Ovary (tissue), 10 donors: ENCODE measurements at places on chromosomes 7 and 10. TPM values are rescaled to one million over a fixed set of nuclear protein-coding genes. Genes with fewer than 3 reads are reported as not detected.

- no peaks in the 10 kb centered on the region for H3K27me3 ChIP-seq
- no peak overlapping the region for H3K4me3 ChIP-seq
- H3K36me3 ChIP-seq, result no peaks in the 10 kb centered on the region
- H3K27ac ChIP-seq, result no peak overlapping the region
- no peaks in the 10 kb centered on the region for H3K4me1 ChIP-seq
Observed at GRCh38 chr10:91662993-91663392, 30.1 kb upstream of the PPP1R3C start.

GRCh38 chr7:151993977-151994676 is 31.3 kb upstream of the GALNT11 start:
- no peak overlapping the region for H3K27ac ChIP-seq
- no peak for DNase-seq
- no peaks in the 10 kb centered on the region for H3K4me1 ChIP-seq
- no peaks in the 10 kb centered on the region for H3K36me3 ChIP-seq

GRCh38 chr7:12553416-12553815 is 17.1 kb upstream of the SCIN start:
- H3K27me3 ChIP-seq, result no peaks in the 10 kb centered on the region
- DNase-seq, result no peak
- H3K4me1 ChIP-seq, result no peaks in the 10 kb centered on the region
- H3K27ac ChIP-seq, result no peak overlapping the region
- H3K36me3 ChIP-seq, result no peaks in the 10 kb centered on the region

- H3K27me3 ChIP-seq, result no peaks in the 10 kb centered on the region
- H3K4me1 ChIP-seq, result peaks cover 6% of the 10 kb centered on the region
- H3K36me3 ChIP-seq, result no peaks in the 10 kb centered on the region
Observed at GRCh38 chr10:104340641-104341040, 2.4 kb upstream of the ITPRIP start.

DNA sequence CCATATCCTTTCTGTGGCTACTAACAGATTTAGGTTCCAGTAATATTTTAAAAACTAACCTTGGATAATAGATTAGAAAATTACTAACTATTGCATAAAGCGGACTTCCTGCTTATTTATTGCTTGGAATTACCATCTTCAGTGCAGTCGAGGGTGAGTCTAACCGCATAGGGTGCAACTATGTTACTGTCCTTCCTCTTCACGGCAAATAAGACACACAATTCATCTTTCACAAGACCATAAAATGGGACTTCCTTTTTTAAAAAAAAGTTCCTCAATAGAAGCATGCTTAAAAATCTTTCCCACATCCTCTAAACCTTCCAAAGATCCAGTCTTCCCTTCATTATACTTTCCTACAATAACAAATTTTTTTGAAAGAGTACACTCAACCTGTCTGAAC is 2.1 kb downstream of the SLC25A40 start:
- H3K36me3 ChIP-seq, result no peaks in the 10 kb centered on the region
- H3K4me3 ChIP-seq, result no peak overlapping the region
- no peaks in the 10 kb centered on the region for H3K4me1 ChIP-seq
- H3K27me3 ChIP-seq, result no peaks in the 10 kb centered on the region
- no peak overlapping the region for H3K27ac ChIP-seq
- DNase-seq, result no peak

The COL1A2 gene
- total RNA-seq, result 133 TPM

- H3K27me3 ChIP-seq, result no peaks in the 10 kb centered on the region
- H3K4me3 ChIP-seq, result no peak overlapping the region
- H3K27ac ChIP-seq, result no peak overlapping the region
- H3K36me3 ChIP-seq, result no peaks in the 10 kb centered on the region
- no peak for DNase-seq
Observed at GRCh38 chr7:155669717-155670505, 25.4 kb downstream of the RBM33 start.

GRCh38 chr10:29862923-29863614 is 196.3 kb downstream of the JCAD start:
- H3K27me3 ChIP-seq, result no peaks in the 10 kb centered on the region
- H3K27ac ChIP-seq, result no peak overlapping the region
- H3K4me3 ChIP-seq, result no peak overlapping the region
- DNase-seq, result no peak
- no peaks in the 10 kb centered on the region for H3K4me1 ChIP-seq
- H3K36me3 ChIP-seq, result no peaks in the 10 kb centered on the region

GRCh38 chr10:42941295-42941644 is 135.6 kb upstream of the RET start:
- no peaks in the 10 kb centered on the region for H3K27me3 ChIP-seq
- no peak for DNase-seq
- H3K4me3 ChIP-seq, result no peak overlapping the region

GRCh38 chr10:70775679-70776454 is 9.3 kb downstream of the TBATA start:
- H3K27me3 ChIP-seq, result no peaks in the 10 kb centered on the region
- no peaks in the 10 kb centered on the region for H3K36me3 ChIP-seq
- no peak for DNase-seq

DNA sequence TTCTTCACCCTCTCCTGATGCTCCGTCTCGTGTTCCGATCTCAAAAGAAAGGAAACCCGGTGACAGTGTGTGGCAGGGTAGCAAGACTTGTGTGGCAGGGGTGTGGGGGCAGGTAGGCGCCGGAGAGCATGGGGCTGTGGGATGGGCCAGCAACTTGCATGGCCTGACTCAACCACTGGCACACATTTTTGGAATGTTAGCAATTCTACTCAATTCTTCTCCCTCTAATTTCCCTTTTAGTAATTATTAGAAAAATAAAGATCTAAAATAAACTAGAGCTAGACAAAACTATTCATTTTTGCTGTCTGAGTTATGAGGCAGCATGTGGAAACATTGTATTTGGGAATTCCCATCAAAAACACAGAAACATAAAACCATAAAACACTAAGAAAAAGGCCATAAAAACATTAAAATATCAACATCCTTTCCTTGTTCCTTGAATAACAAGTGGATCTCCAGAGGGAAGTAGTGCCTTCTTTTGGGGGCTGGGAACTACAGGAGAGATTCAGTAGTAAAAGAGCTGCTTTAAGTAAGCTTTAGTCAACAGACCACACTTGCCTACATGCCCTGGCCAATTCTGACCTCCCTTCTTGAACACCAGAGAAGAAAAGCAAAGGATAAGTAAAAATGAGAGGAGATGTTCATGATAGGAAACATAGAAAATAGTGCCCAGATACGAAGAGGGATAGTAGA is 21.8 kb downstream of the SEMA3C start:
- H3K4me3 ChIP-seq, result no peak overlapping the region
- H3K36me3 ChIP-seq, result no peaks in the 10 kb centered on the region
- H3K27me3 ChIP-seq, result no peaks in the 10 kb centered on the region
- H3K27ac ChIP-seq, result no peak overlapping the region
- DNase-seq, result no peak

DNA sequence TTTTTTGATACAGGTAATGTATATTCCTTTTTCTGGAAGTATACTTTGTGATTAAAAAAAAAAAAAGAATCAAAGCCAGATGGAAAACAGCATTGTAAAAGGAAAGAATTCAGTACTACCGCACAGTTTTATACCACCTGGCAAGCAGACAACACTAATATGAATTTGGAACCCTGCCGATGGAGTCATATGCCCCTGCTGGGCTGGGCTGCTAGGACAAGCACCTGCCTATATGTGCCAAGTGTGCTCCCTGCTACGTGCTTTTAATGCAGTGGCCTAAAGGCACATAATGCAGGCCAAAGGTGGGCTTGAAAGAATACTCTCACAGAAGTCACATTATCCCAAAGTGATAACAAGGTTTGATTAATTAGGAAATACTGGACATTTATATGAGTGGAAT is 29.8 kb upstream of the WAC start:
- no peak overlapping the region for H3K27ac ChIP-seq
- no peaks in the 10 kb centered on the region for H3K36me3 ChIP-seq
- no peak for DNase-seq
- no peaks in the 10 kb centered on the region for H3K27me3 ChIP-seq
- no peak overlapping the region for H3K4me3 ChIP-seq
- H3K4me1 ChIP-seq, result no peaks in the 10 kb centered on the region
